Calu3 (cell line): ENCODE measurements at places on chromosomes 1 and 21.
A peak's percentile ranks its signal among the peaks of the same experiment; 100 is the strongest.

- no peak for DNase-seq
These were observed 1.2 kb downstream of the EPHB2 start for GRCh38 chr1:22711591-22712501.

DNA sequence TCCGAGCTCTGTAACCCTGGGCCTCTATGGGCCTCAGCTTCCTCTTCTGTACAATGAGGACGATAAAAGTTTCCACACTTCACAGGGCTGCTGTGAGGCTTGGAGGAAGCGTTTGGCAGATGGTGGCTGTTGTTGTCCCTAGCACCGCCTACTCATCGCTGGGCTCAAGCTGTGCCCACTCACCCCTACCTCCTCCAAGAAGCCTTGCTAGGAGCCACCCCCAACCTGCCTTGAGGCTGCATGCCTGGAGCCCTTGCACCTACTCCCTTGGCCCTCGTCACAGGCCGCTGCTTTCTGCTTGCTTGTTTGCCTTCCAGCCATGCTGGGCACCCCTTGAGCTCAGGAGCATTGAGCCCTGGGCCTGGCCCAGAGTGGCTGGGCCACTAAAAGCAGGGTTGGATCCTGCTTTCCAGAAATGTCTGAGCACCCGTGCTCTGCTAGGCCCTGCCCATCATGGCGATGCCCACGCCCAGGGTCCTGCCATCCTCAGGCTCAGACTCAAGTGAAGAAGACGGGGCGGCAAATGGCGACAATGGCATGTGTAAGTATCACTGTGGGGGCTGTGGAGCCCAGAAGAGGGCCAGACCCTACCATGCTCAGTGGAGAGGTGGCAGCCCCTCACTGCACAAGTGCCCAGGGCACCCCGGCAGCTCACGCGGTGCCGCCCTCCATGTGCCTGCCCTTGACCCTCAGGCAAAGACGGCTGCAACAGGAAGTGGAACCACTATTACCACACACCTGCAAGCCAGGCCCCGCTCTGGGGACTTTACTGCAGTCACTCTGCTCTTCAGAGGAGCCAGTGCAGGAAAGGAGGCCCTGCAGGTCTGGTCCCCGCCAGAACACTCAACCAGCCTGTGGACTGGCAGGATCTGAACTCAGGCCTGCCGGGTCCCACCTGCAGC is 9.5 kb downstream of the SH3BGRL3 start:
- no peak for DNase-seq

- no peak for DNase-seq
These were observed 42.4 kb downstream of the DRAM2 start for GRCh38 chr1:111097356-111098099.

DNA sequence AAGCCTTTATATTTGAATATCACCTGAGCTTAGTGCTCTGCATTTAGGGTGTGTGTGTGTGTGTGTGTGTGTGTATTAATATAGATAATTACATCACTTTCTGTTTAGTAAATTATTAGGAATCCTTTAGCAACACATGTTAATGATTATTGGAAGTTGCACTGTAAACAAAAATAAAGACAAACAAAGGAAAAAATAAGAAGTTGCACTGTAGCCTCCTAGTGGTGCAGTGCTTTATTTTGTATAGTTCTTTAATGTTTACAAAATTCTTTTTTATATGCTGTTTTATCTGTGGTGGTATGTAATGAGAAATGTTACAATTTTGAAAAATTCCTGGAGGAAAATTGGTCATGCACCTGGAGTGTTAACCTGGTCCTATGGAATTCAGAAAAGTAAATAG is 69.2 kb downstream of the UBE4B start:
- DNase-seq = no peak

DNA sequence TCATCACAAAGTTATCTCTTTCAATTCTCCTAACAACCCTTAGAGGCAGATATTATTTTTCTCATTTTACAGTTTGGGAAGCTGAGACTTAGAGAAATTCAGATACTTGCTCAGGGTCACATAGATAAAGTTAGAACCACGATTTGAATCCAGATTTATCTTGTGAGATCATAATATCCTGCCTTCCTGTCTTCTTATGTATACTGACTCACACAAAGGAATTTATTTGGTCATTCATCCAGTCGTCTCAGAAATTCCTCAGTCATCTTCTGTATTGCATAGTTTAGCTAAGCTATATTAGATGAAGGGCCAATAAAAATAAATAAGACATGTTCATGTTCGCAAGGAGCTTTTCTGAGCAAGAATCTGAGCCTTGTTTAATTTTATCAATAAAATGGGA is 35.8 kb upstream of the RUNX1 start:
- DNase-seq = no peak

- no peak for DNase-seq
These were observed 278.9 kb downstream of the TGFB2 start for GRCh38 chr1:218624052-218624451.

GRCh38 chr1:117087686-117088085 is 27.6 kb downstream of the TTF2 start:
- DNase-seq = no peak

DNA sequence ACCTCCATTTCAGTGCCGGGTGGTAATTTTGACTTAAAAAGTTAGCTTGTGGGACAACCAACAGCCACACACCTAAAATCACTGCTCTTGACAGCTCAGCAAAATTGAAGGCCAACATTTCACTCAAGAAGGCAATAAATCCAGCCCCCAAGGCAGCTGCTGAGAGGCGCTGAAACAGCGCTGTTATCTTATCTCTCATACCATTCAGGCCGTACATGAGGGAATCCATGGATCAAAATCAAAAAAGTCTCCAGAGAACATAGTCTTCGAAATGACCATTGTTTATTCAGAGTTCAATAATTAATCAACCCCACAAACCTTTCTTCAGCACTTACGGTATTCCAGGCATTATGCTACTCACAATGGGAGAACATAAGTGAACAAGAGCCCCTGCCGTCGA is 38.5 kb downstream of the ZBTB18 start:
- DNase-seq = no peak

DNA sequence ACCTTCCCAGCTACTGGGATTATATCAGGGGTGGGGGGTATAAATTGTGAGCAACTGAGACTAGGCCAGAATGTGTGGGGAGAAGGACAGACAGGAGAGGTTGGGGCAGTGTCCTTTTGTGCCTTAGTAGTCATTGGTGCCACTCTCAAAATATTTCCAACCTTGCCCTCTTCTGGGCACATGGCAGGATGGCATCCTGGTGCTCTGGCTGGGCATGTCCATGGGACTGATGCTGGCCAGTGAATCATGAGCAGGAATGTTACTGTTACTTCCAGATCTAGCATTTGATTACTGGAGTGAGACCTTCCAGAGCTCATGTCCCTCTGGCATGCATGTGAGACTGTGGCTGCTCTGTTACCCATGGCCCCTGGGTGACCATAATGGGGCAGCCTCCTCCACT is 151.2 kb downstream of the MATN1 start:
- no peak for DNase-seq

GRCh38 chr1:9115351-9116205 is 13.3 kb downstream of the GPR157 start:
- DNase-seq = no peak

GRCh38 chr1:70077066-70077465 is 128.3 kb downstream of the LRRC40 start:
- no peak for DNase-seq

DNA sequence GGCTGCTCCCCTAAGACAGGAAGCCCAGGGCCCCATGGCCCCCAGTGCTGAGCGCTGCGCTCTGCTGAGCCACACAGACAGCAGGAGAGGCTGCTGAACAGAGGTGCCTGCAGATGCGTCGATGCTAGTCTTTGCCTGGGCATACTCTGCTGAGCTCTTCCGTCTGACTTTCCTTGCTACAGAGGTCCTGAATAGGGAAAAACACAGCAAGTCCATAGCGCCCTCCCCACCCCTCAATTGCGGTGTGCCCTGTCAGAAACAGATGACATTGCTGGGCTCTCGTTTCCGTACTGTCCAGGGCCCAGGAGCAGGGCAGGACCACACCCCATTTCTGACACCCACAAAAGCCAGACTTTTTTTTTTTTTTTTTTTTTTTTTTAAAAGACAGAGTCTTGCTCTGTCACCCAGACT is 252.5 kb downstream of the SDCCAG8 start:
- no peak for DNase-seq

- DNase-seq = no peak
These were observed 572 bp downstream of the CYB5RL start for GRCh38 chr1:54199151-54199764.

GRCh38 chr1:200866521-200866920 is 6.3 kb upstream of the GPR25 start:
- DNase-seq = no peak

- no peak for DNase-seq
These were observed 2.6 kb downstream of the DLGAP3 start for GRCh38 chr1:34926894-34927293.

GRCh38 chr1:65423884-65424572 is 3.6 kb downstream of the LEPR start:
- no peak for DNase-seq

DNA sequence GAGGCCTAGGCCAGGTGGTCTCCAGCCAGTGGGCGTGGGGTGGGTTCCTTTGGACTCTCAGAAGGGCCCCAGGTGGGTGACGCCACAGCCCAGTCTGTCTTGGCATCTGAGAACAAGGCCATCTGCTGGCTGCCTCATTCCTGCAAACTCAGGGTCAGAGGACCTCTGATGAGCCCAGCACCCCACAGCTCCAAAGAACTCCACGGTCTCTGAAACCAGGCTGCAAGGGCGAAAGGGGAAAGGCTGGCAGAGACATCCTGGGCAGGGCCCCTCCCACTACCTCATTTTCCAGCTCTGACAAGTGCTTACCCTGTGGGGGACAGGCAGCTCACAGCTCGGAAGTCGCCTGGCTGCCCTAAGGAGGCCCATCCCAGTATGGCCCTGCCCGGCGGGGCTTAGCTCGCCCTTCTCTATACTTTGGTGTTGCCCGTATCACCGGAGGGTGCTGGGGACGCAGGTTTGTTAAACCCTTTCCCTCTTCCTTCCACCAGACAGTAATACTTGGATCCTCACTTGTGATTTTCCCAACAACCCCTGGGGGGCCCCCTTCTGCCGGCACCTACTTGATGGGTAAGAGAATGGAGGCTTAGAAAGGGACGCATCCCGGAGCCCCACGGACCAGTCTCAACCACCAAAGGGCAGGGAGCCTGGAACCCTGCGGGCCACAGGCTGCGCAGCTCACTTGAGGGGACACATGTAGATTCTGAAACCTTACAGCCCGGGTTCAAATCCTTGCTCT is 10.9 kb upstream of the EDN2 start:
- DNase-seq = peak; percentile 48

GRCh38 chr1:85991261-85991660 is 165.3 kb downstream of the COL24A1 start:
- no peak for DNase-seq

- no peak for DNase-seq
These were observed 16.9 kb upstream of the COL6A1 start for GRCh38 chr21:45964649-45965048.

- DNase-seq = no peak
These were observed 49.0 kb upstream of the ETS2 start for GRCh38 chr21:38756746-38757145.

DNA sequence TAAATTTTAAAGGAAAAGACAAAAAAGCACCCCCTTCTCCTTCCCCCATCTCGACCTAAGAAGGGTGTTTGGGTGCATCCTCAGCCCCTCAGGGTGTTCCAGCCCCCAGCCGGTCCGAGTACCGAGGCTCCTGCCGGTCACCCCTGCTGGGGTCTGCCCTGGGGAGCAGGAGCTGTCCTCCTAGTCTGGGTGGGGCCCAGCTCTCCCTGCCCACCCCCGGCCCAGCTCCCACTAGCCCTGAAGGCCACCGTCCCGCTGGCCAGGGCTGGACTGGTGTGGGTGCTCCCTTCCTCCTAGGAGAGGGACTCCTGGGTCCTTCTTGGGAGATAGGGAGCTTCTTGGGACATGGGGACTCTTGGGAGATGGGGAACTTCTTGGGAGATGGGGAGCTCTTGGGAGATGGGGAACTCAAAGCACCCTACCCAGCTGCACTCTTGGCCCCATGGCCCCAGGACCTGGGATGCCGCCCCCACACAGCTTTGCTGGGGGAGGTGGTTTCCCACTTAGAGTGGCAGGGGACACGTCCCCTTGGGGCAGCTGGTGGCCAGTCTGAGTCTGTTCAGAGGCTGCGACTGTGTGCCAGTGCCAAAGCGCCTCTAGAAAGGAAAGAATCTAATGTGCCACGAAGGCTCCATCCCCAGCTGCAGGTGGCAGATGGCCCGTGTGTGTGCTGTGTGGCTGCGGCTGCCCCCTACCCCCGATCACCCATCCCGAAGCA is 44.5 kb downstream of the MORN1 start:
- DNase-seq = no peak

DNA sequence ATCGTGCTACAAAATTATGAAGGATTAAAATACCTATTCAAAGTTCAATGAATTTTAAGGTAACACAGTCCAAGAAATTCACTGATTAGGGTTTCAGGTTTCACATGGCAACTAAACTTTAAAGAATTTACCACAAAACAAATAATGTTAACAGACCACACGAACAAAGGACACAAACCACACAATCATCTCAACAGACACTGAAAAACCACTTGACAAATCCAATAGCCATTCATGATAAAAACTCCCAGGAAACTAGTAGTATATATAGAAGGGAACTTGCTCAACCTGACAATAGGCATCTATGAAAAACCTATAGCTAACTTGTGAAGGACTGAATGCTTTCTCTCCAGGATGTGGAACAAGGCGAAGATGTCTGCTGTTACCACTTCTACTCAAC is 21.1 kb upstream of the SH2D5 start:
- DNase-seq = no peak

GRCh38 chr1:23590058-23590783 is 30.9 kb upstream of the ID3 start:
- no peak for DNase-seq

GRCh38 chr1:174902531-174903099 is 97.1 kb upstream of the CACYBP start:
- peak; percentile 96 for DNase-seq

- no peak for DNase-seq
These were observed 147.3 kb downstream of the KAZN start for GRCh38 chr1:14745789-14746188.

DNA sequence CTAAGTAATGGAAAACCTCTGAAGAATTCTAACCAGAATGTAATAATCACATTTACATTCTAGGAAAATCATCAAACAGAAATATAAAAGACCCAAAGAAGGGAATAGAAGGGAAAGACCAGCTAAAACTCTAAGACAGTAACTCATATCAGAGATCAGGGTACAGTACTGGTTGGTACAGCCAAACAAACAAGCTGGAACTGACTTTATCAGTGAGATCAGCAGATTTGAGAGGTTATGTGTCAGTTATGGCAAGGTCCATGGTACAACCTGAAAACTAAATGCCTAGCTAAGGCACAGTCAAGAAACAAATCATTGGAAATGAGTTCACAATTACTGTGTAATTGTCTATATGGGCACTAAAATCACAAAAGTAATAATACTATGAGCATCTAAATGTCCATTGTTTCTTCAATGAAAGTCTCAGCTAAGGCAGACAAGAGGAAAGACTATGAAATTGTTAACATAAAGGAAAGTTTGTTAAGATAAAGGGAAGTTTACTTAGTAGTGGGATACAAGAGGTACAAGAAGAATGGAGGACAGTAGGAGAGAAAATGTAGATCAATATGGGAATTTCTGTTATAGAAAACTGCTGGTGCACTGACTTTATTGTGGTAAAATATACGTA is 75.8 kb downstream of the TRIM33 start:
- DNase-seq = no peak

GRCh38 chr1:81329041-81329440 is 471.7 kb upstream of the ADGRL2 start:
- no peak for DNase-seq

GRCh38 chr1:55812281-55812680 is 597.1 kb upstream of the USP24 start:
- DNase-seq = no peak

- DNase-seq = peak; percentile 78
These were observed 7.7 kb upstream of the GPATCH4 start for GRCh38 chr1:156608981-156609380.

- DNase-seq = no peak
These were observed 6.1 kb downstream of the STRIP1 start for GRCh38 chr1:110040548-110040947.
